Immature natural killer cell (primary cell): ENCODE measurements at places on chromosomes 4 and X.
A peak's percentile ranks its signal among the peaks of the same experiment; 100 is the strongest.

GRCh38 chr4:176052744-176053143, 12.9 kb upstream of the WDR17 start:
- no peak for DNase-seq

GRCh38 chr4:28723371-28723770, 1862.7 kb downstream of the STIM2 start:
- no peak for DNase-seq

GRCh38 chr4:109969087-109969486, 56.4 kb downstream of the EGF start:
- DNase-seq, result no peak

DNA sequence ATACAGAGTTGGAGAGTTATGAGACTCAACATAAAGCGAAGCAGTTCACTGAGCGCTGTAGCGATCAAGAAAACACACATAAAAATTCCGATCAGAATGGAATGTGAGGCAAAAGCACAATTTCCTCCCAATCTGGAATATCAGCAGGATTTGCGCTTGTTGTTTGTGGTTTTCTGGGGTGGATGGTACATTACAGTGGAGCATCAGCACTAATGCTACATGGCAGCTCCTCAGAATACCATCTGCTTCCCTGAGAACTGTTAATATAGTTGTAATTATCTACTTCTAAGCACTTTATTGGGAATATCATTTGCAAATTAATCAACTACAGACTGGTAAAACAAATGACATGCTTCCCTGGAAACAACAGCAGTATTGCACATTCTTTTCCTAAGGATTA, 324.1 kb upstream of the PPARGC1A start:
- no peak for DNase-seq

DNA sequence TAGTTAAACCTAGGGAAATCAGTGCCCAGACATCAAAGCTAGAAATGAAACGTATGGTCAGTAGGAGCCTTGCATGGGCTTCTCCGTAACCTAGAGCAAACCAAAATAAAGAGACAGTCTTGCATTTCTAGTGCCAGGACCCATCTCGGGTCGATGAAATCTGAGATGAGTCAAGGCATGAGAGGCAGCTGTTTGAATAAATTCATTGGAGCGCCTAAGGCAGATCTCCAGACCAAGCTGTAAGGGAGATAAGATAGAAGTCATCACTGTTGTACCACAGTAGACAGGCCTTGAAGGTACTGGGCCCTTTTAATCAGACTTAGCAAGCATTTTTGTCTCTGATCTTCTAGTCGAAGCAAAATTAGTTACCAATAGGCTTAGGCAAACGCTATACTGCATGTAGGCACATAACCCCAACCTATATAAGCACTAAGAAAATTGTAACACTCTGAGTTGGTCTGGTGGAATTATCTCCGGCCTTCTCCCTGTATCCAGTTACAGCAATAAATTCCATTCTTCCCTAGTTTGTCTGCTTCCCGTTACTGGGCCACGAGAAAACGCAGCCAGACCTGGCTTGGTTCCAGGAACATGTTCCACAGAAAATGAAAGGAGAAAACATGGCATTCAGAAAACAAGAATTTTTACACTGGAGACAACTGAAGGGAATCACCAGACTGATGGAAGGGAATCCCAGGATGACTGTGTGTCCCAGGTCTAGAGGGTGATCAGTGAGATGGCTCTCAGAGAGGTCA, 21.1 kb upstream of the PAPSS1 start:
- DNase-seq, result no peak

DNA sequence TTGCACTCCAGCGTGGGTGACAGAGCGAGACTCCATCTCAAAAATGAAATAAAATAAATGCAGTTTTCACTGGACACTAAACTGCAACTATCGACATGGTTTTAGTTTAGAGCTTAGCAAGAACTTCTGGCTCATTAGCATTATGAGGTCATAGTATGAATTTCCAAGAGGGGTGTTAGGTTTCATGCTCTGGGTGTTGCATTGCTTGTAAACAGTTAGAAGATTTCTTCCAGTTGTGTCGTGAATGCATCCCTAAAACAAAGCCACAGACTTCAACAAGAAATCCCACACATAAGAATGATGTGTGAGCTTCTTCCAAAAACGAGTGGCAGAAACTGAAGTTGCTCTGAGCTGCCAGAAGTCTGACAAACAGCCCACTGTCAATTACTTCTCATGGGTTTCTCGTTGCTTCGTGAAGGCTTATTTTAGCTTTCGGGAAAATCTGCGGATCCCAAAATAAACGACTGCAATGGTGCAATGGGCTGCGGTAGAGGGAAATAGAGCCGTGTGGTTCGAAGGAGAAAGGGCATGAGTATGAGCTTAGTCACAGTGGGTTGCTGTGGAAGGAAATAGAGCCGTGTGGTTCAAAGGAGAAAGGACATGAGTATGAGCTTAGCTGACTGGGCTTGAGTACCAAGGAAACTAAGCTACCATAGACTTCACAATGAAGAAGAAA, 354.9 kb downstream of the DHRSX start:
- no peak for DNase-seq

DNA sequence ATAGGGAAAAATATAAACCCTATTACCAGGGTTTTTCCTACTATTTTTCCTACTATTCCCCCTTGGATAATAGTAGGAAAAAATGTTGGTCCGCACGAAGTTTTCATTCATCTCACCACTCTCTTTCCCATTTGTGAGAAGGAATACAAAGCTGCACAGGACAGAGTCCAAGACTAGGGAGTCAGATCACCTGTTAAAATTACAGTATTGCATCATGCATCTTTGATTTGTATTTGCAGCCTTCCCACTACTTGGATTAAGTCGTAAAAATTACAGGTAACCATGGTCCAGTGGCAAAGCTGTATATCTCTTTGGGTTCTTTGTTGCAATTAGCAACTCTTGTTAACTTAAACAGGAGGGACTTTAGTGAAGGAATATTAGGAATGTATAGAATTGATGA, 121.5 kb downstream of the FNIP2 start:
- DNase-seq, result no peak

DNA sequence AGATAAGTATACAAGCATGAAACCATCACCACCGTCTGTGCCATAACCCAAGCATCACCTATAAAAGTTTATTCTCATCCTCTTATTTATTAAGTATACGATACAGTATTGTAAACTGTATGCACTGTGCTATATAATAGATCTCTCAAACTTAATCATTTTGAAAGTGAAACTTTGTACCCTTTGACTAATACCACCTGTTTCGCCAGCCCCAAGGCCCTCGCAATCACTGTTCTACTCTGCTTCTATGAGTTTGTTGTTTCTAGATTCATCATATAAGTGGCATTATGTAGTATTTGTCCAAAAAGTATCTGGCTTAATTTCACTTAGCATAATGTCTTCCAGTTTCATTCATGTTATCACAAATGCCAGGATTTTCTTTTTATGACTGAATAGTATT, 72.1 kb upstream of the DOCK11 start:
- DNase-seq, result no peak

DNA sequence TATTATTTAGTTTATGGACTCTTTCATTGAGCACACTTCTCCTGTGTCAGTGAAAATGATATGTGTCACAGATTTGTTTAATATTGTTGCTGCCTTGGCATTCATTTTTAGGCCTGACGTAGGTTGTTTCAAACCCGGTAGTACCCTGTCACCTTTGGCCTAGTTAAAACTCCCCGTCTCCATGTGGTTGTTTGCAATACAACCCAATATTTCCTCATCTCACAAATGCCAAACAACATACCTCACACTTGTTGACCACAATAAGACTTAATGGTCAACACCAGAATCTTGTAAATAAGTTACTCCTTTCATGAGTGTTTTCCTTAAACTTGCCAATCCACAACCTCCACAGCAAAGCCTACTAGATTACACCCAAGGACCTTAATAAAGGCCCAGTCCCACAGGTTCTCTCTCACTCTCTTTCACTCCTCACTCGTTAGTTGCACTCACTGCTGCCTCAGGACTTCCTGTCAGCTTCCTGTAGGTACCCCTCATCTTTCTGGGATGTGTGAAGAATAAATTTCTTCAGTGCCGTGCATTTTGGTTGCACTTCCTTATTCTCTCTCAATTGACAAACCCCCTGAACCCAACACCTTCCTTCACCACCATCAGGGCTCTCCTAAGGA, 31.3 kb downstream of the IL13RA2 start:
- peak; percentile 34 for DNase-seq

- no peak for DNase-seq
Measured at GRCh38 chr4:159075531-159075932, 27.3 kb upstream of the RAPGEF2 start.

DNA sequence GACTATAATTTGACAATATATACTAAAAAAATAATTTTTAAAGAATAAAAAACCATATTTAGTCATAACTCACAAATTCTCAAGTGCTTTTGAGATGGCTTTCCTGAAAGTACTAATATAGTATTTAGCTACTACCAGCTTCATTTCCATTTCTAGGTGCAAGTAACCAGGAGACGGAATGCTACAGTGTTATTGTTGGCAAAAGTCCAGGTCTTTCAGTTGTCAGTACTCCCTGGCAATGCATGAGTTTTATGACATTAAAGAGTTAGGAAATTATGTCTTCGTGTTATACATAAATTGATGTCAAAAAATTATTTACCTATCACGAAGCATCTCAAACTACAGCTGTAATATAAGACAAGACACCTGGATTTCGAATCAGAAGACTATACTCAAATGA, 45.0 kb downstream of the TMEM47 start:
- DNase-seq, result no peak

- DNase-seq, result no peak
Measured at GRCh38 chrX:134865682-134866255, 125.0 kb upstream of the SMIM10 start.

GRCh38 chrX:16725072-16725471, 5.7 kb downstream of the SYAP1 start:
- no peak for DNase-seq
